ENCODE measurements at places on chromosomes 1 and 21.

GRCh38 chr1:9066945-9067807 is 2.3 kb downstream of the SLC2A5 start:
- DNase-seq: no peak

- DNase-seq: no peak
Measured at GRCh38 chr1:7015022-7015421, 229.8 kb downstream of the CAMTA1 start.

DNA sequence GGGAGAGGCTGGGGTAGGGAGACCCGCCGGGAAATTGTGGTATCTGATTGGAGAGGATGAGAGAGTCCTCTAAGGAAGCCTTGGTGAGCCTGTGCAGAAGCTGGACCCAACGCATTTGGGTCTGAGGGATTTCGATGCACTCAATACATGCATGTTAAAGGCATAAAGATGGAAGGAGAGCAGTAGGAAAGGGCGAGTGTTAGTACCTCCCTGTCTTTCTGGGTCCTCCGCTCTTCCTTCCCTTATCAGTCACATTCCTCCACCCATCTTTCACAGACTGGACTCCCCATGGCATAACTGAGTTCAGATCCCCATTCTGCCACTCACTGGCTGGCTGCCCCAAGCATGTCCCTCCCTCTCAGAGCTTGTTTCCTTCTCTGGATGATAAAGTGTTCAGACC is 7.3 kb downstream of the RGS16 start:
- no peak for DNase-seq

GRCh38 chr1:151655371-151655770 is 43.5 kb downstream of the SNX27 start:
- no peak for DNase-seq

DNA sequence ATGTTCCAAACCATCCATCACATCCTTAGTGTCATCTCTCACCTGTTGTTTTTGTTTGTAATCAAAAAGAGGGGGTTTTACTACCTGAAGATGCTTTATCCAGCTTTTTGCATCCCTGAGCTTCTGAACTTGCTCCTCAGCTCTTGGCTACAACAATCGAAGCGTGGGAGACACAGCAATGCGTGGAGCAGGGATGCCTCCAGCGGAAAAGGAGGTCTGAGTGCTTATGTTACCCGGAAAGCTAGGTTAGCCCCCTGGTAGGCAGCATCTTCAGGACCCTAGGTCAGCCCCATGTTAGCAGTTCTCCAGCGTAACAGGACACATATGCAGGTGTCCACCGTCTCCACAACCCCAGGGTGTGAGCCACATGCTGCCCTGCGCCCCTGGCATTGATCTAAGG is 141.5 kb downstream of the RRAGC start:
- DNase-seq: no peak

- no peak for DNase-seq
Measured at GRCh38 chr1:162456323-162456722, 41.3 kb upstream of the UHMK1 start.

DNA sequence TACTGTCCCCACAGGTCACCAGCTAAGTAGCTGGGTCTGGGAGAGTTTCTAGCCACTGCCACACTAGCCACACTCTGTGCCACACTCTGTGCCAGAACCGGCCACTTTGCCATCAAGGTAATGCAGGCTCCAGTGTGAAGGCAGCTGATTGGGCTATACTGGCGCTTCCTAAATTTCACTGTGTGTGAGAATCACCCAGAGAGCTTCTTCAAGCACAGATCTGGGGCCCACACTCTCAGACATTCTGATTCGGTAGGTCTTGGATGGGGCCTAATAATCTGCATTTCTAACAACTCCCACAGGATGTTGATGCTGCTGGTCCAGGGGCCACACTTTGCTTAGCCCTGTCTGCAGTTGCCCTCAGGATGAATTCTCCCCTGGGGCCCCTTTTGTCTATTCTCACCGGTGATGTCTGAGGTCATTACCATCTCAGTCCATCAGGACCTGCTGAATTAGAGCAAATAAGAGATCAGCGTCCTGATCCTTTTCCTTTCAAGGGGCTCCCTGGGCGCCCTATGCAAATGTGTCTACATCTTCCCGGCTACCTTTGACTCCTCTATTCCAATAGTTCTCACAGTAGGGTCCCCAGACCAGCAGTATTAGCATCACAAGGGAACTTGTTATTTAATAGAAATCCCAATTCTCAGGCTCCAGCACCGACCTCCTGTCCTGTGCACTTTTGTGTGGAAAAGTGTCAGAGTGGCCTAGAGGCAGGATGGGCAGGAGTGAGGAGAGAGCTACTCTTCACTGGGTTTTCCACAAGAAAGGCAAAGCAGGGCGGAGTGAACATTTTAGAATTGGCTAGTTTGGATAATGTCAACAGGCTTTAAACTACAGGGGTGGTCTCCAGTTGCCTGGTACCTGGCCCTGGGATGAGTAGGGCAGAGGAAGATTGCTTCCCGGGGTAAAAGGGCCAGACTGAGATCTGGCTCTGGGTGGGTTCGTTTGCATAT is 24.7 kb upstream of the LRRN2 start:
- DNase-seq: no peak

DNA sequence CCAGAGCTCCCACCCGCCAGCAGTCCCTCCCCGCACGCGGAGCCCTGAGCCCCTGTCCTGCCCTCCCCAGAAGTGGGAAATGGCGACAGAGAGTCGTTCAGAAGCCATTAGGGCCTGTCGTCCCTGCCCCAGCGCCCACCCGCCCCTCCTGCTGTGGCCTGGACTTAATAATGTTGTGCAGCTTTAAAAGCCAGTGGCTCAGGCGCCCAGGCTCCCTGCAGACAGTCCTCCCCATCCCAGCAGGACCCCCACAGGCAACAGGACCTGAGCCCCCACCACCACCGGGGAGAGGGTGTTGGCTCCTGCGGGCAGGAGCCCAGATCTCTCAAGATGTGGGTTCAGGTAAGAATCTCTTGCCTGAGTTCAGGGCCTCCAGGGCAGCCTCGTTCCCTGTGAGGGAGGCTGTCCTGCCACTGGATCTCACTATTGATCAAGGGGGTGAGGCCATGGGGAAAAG is 125.3 kb upstream of the RUNX3 start:
- no peak for DNase-seq

DNA sequence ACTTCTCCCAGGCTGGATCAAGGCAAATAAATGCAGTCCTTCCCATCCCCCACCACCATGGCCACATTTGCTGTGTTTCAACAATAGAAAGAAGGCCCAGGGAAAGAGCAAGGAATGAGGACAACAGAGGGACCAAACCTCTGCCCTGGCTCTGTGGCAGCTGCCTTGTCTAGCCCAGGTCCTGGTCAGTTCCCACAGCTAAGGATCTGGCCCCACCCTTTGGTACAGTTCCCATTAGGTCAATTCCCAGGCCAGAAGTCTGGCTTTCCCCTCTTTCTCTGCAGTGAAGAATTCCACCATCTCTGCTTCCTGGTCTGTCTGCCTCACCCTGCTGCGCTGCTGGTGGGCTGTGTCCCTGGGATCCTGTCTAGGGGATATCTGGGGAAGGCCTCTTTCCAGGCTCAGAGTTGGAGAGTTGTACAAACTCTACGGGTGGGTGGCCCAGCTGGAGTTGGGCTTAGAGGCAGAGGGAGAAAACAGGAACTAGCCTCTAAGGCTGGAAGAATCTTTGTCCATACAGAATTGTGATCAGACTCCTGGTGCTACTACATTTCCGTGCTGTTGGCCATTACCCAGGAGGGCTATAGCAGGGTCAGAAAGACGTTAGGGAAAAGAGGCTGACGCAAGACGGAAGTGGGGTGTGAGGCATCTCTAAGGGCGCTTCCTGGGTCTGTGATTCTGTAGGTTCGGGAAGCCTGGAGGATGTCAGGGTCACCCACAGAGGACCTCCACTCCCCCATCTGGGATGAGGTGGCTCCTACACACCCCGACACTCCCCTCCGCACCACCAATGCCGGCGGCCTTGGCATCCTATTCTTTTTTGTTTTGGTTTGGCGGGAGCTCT is 953 bp upstream of the NDUFS2 start:
- no peak for DNase-seq

GRCh38 chr21:33894736-33895288 is 20.8 kb downstream of the ATP5PO start:
- DNase-seq: peak; percentile 29

DNA sequence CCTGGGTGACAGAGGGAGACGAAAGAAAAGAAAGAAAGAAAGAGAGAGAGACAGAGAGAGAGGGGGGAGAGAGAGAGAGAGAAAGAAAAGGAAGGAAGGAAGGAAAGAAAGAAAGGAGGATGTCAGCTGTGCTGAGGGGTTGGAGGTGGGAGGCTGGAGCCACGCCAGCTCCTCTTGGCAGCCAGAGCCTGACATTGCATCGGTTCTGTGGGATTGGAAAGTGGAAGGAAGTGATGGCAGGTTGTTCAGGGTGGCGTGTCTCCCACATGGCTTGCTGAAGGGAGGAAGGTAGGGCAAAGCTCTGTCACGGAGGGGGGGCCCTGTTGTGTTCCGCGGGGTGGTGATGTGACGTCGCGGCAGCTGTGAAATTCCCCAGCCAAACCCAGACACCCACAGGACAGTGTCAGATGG is 30.7 kb downstream of the EIF2D start:
- peak; percentile 40 for DNase-seq

- no peak for DNase-seq
Measured at GRCh38 chr1:210573141-210573540, 244.4 kb downstream of the HHAT start.

- no peak for DNase-seq
Measured at GRCh38 chr1:51482881-51483280, 36.2 kb downstream of the EPS15 start.

- peak; percentile 4 for DNase-seq
Measured at GRCh38 chr1:45299981-45300668, 26.6 kb upstream of the HPDL start.

DNA sequence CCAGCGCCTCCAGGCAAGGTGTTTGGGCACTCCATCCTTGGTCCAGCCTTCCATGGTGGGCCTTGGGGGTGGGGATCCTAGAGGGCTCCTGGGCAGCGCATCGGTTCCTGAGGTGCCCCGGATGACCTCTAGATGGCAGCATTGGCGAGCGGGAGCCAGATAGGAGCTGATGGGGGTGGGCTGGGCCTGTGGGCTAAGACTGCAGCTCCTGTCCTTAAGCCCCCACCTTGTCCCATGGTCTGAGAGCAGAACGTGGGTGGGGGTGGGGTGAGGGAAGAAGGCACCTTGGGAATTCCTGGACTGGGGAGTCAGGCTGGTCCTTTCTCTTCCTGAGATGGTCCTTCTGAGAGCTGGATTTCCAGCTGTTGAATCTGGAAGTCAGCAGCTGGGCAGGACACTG is 93.4 kb upstream of the CSF3R start:
- DNase-seq: peak; percentile 10

GRCh38 chr1:165958306-165958705 is 130.9 kb downstream of the UCK2 start:
- DNase-seq: no peak

DNA sequence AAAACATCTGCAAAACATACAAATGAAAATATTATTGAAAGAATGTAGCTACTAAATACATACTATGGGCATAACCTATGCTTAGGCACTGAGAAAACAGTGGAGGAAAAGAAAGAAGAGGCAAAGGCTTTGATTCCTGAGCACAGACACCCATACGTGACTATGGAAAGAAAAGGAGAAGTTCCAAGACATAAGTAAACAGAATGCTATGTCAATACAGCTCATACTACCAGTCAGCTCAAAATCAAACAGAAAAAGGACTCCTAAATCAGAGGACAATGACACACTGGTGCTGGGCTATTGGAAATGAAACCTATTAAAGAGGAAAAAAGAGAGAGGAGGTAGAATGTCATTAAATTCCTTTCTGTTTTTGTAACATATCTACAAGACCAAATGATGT is 225.4 kb downstream of the SMYD3 start:
- DNase-seq: no peak

- no peak for DNase-seq
Measured at GRCh38 chr1:46812996-46813857, 14.4 kb downstream of the CYP4B1 start.

DNA sequence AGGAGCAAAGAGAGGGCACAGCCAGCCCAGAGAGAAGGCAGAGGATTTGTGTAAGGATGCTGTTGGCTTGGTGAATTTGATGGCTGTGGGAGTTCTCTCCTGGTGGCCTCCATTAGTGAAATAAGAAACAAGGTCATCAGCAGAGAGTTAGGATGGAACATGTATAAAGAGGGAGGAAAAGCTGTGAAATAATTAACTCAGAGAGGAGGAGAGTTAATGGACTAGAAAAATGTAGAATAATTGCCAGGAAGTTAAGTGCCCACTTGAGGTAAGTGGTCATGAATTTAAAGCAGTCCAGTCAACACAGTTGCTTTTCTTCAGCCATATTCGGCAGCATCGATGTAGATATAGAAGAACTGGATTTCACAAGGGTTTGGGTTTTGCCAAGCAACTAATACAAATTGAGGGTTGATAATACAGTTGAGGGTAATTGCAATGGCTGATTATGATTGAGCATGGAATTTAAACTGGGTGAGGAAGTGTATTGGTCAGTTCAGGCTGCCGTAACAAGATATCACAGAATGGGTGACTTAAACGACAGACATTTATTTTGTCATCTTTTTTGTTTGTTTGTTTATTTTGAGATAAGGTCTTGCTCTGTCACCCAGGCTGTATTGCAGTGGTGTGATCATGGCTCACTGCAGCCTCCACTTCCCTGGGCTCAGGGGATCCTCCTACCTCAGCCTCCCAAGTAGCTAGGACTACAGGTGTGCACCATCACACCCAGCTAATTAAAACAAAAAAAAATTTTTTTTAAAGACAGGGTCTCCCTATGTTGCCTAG is 31.7 kb upstream of the KLF17 start:
- DNase-seq: no peak

DNA sequence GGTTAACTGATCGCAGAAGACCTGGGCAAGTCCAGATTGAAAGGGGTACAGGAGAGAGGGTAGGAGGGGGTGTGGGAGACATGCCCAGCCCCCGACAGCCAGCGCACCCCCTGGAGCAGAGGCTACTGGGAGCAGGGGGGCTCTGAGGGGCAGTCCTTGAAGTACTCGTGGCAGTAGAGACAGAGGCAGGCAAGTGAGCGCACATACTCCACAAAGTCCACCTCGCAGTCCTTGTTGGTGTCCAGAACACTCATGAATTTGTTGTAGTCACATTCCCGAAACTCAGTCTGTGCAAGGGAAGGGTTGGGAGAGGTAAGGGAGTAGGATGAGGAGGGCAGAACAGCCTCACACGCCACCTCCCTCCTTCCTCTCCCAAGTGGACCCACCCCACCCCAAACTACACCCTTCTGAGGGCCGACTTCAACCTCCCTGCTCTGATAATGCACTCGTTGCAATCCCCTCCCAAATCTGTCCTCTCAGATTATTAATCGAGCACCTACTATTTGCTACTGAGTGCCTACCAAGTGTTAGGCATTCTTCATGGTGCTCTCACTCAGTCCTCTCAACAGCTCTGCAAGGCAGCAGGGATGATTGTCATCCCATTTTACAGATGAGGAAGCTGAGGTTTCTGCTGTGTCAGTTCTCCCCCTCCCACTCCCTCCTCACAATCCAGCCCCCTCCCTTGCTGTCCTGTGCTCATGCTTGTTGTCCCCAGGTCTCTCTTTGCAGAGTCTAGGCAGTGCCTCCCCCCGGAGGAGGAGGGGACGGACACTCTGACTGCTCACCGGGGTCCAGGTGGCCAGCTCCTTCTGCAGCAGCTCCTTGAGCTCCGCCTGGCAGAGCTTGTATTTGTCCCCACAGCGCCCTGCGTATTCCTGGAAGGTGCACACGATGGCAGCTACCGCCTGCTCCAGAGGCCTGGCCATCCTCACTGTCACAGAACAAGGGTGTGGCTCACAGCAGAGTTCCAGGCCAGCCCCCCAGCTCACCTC is 1.2 kb downstream of the S100A3 start:
- DNase-seq: no peak
